ENCODE measurements at places on chromosomes 16 and 17.

- DNase-seq, result no peak
Observed at GRCh38 chr16:61261315-61261714, 774.9 kb downstream of the CDH8 start.

GRCh38 chr16:17330044-17330443 lies 140.7 kb downstream of the XYLT1 start:
- no peak for DNase-seq

GRCh38 chr16:88456356-88457292 lies 3.5 kb downstream of the ZFPM1 start:
- no peak for DNase-seq

DNA sequence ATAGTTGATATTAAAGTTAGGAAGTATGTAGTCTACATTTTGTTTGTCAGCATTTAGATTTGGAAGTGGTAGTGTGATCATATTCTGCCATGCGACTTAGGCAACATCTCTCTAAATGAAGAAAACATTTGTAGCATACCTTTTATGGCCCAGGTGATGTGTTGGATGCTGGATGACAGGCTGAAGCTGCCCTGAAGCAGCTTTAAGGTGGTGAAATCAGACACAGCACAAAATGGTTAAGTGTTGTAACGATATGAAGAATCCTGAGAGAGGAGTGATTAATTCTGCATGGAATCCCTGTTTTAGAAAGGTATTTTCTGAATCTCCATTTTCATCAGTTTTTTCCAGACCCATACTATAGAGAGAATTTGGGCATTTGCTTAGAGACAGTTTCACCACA lies 28.3 kb downstream of the AATF start:
- no peak for DNase-seq

- no peak for DNase-seq
Observed at GRCh38 chr16:82118749-82119148, 51.3 kb downstream of the MPHOSPH6 start.

DNA sequence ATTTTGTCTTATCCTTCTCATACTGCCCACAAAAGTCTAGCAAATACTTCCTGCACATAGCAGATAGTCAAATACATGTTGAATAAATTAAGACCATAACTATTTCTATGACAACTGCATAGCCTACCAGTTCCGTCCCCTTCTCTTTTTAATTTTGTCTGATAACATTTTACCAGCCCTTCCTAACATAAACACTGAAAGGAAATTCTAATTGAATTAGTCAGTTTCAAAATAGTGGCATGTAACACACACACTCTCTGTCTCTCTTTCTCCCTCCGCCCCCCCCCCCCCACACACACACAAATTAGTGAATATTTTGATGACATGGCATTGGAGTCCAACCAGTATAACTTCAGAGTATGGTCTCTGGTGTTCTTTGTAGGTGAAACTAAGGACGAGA lies 41.8 kb downstream of the TNRC6C start:
- DNase-seq, result no peak

DNA sequence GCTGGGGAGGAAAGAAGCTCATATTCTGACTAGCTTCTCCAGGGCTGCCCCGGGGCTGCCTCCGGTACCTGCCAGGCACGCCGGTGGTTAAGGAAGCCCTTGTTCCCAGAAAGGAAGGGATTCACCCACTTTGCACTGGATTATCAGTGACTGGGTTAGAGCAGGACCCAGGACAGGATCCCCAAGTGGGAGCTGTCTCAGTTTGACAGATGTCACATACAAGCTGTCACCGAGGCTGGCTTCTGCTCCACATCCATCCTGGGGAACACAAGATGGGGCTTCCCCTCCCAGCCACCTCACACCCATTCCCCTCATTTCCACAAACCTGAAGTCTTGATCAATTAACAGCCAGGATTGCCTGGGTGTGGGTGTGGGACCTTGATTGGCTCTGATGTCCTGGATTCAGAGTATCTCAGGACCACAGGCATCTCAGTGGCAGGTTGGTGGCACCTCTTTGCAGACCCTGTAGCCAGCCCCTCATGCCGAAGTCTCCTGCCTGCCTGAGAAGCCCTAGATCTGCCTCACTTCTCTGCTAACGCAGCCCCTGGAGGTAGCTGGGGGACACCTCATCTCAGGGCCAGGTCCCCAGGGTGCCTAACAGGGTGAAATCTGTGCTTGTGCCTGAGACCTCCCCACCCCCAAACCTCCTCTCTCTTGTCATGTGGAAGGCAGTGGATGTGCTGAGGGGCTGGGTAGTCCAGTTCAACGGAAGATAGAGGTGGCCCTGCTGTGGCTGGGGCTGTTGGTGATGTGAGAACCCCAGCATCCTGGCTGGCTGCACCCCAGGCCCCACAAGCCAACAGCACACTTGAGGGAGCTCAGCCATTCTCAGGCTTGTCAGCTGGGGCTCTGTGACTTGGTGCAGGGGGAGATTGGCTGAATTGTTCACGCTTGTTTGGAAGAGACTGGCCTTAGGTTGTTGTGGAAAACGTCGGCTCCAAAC lies 1.4 kb downstream of the CACNG5 start:
- no peak for DNase-seq

GRCh38 chr16:2033057-2033908 lies 6.6 kb downstream of the NHERF2 start:
- DNase-seq, result no peak

- no peak for DNase-seq
Observed at GRCh38 chr17:53659181-53659580, 163.5 kb upstream of the KIF2B start.

Measured in stimulated activated CD4-positive, alpha-beta T cell treated with anti-CD3 and anti-CD28 coated beads, Interleukin-1b, Interleukin-23, amount 100 ng/mL, for 1 hour (primary cell).